ENCODE measurements at places on chromosomes 6 and 20.

- H3K4me3 ChIP-seq: no peak overlapping the region
- no peaks in the 10 kb centered on the region for H3K4me1 ChIP-seq
- H3K36me3 ChIP-seq: no peaks in the 10 kb centered on the region
- DNase-seq: no peak
- H3K27ac ChIP-seq: no peak overlapping the region
Observed at GRCh38 chr20:6305536-6305935, 182.7 kb upstream of the FERMT1 start.

GRCh38 chr6:105078386-105078708 is 101.5 kb downstream of the POPDC3 start:
- no peak for DNase-seq
- no peak overlapping the region for H3K27ac ChIP-seq
- H3K27me3 ChIP-seq: no peaks in the 10 kb centered on the region
- H3K4me3 ChIP-seq: no peak overlapping the region
- no peaks in the 10 kb centered on the region for H3K36me3 ChIP-seq

DNA sequence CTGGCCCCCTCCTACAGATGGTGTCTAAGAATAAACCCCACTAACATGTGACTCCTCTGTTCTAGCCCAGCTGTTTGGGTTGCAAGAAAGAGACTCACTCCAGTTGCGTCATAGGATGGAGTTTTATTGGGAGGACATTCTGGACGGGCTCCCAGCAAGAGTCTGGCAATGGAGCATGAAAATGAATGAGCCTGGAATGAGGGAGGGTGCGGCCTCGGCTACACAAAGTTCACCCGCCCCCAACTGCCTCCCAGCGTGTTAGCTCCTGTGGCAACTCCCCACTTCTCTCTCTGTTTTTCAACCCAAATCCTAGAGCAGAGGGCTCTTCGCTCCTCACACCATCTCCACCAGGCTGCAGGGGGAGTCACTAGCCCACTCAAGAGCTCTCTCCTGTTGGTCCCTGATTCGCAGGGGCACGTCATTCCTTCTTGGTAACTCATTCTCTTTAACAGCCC is 5.1 kb upstream of the ADAM33 start:
- H3K4me1 ChIP-seq: no peaks in the 10 kb centered on the region
- peak overlapping the region; percentile 87 for H3K27ac ChIP-seq
- H3K4me3 ChIP-seq: no peak overlapping the region
- no peaks in the 10 kb centered on the region for H3K27me3 ChIP-seq

DNA sequence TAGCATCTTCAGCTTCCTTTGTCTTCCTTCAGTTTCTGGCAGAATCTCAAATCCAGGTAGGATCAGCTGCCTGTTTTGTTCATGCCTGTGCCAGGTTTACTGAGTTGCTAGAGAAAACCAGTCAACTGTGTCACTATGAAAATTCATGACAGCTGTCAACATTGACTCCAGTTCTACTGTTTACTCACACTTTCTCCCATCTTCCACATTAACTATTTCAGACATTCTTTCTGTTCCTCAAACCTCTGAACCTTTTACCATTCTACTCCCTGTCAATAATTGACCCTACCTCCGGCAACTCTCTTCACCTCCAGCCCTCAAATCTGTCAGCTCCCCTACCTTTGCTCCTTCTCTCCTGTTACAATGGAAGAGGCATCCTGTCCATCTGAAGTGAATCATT is 8.5 kb downstream of the ENPP4 start:
- no peak overlapping the region for H3K4me3 ChIP-seq

GRCh38 chr20:34254979-34255378 is 13.8 kb downstream of the ASIP start:
- no peaks in the 10 kb centered on the region for H3K4me1 ChIP-seq
- H3K4me3 ChIP-seq: no peak overlapping the region
- no peaks in the 10 kb centered on the region for H3K36me3 ChIP-seq

DNA sequence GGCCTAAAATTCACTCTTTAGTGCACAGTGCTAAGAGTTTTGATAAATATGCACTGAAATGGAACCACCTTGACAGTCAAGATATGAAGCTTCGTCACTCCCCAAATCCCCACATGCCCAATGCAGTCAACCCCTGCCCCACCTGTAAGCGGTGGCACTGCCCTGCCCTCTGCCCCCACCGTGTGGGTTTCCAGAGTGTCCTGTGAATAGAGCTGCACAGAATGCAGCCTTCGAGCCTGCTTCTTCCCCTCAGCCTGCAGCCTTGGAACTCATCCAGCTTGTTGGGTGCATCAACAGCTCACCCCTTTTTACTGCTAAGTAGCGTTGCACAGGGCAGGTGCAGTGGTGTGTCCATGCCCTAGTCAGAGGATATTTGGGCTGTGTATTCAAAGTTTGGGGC is 216.3 kb downstream of the SYNDIG1 start:
- peaks cover 5% of the 10 kb centered on the region for H3K27me3 ChIP-seq
- H3K36me3 ChIP-seq: no peaks in the 10 kb centered on the region
- no peak overlapping the region for H3K4me3 ChIP-seq
- H3K27ac ChIP-seq: no peak overlapping the region
- H3K4me1 ChIP-seq: no peaks in the 10 kb centered on the region

GRCh38 chr6:168018664-168019063 is 21.2 kb downstream of the KIF25 start:
- peak; percentile 8 for DNase-seq
- peaks cover 9% of the 10 kb centered on the region for H3K4me1 ChIP-seq
- H3K27me3 ChIP-seq: no peaks in the 10 kb centered on the region
- H3K36me3 ChIP-seq: no peaks in the 10 kb centered on the region

DNA sequence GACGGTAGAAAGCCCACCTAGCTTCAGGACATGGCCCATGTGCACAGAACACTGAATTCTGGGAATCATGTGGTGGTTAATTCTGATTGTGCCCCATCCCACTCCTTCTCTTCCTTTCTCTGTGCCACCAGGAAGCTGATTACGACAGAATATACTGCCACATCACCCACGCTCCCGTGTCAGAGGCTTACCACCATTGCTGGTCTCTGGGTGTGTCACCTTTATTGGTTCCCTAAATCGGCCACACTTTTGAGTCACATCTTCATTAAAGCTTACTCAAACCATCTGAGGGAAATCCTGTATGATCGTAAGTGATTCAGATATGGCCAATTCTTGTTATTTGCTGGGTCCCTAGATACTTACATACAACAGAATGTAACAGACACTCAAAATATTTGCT is 3.1 kb downstream of the TRMT6 start:
- H3K4me1 ChIP-seq: no peaks in the 10 kb centered on the region
- H3K4me3 ChIP-seq: no peak overlapping the region
- no peaks in the 10 kb centered on the region for H3K27me3 ChIP-seq

GRCh38 chr6:46376562-46377061 is 114.6 kb downstream of the RCAN2 start:
- no peaks in the 10 kb centered on the region for H3K4me1 ChIP-seq
- no peaks in the 10 kb centered on the region for H3K27me3 ChIP-seq
- no peaks in the 10 kb centered on the region for H3K36me3 ChIP-seq
- H3K27ac ChIP-seq: no peak overlapping the region
- no peak overlapping the region for H3K4me3 ChIP-seq

DNA sequence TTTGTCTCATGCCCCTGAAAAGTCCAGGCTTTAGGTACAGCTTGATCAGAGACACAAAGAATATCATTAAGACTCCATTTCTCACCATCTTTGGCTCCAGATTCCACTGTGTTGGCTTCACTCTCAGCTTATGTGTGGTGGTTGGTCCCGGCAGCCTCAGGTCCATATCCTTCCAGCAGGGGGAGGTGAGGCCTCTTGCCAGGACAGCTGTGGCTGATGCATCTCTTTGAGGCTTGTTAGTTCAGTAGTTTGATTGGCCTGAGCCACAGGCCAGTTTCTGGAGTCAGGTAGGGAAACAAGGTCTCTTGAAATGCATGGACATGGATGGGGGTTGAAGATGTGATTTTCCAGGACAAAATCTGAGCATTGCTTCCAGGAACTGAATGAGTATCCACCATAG is 62.4 kb downstream of the JAG1 start:
- no peak overlapping the region for H3K4me3 ChIP-seq
- no peak overlapping the region for H3K27ac ChIP-seq
- no peaks in the 10 kb centered on the region for H3K27me3 ChIP-seq
- no peaks in the 10 kb centered on the region for H3K36me3 ChIP-seq
- H3K4me1 ChIP-seq: no peaks in the 10 kb centered on the region
- DNase-seq: no peak
